ENCODE measurements at places on chromosomes 12 and 14.

GRCh38 chr12:17169726-17170471 is 563.9 kb upstream of the LMO3 start:
- no peak for DNase-seq

- DNase-seq = peak; percentile 94
Measured at GRCh38 chr12:106303202-106303820, 778 bp downstream of the TCP11L2 start.

GRCh38 chr14:61555056-61555838 is 140.1 kb upstream of the HIF1A start:
- no peak for DNase-seq

GRCh38 chr12:9367201-9367600 is 159.0 kb upstream of the PZP start:
- DNase-seq = no peak

All from T follicular helper cell (primary cell).